ENCODE measurements at places on chromosomes 16 and 17.

GRCh38 chr17:16480995-16481394 lies 11.0 kb downstream of the LRRC75A start:
- no peak for DNase-seq

- no peak for DNase-seq
These were observed 9.4 kb upstream of the FOXF1 start for GRCh38 chr16:86500708-86501510.

DNA sequence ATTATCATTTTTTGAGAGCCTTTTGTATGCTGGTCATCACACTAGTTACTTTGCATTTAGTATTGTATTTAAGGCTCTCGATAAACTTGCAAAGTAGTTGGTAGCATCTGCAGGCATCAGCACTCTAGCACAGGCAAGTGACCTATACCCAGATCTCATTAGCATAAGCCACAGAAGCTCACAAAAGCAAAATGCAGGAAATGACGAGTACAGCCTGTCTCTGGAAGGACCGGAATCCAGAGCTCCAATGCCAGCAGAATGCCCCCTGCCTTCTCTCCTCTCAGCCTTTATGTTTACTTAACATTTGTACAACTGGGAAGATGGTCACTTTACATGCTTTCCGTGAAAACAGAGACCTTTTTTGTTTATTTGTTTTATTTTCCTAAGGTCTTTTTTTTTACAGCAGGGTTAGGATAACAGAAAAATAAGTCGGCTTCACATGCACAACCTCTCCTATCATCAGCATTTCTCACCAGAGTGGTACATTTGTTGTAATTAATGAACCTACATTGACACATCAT lies 45.4 kb upstream of the MYOCD start:
- peak; percentile 82 for DNase-seq

DNA sequence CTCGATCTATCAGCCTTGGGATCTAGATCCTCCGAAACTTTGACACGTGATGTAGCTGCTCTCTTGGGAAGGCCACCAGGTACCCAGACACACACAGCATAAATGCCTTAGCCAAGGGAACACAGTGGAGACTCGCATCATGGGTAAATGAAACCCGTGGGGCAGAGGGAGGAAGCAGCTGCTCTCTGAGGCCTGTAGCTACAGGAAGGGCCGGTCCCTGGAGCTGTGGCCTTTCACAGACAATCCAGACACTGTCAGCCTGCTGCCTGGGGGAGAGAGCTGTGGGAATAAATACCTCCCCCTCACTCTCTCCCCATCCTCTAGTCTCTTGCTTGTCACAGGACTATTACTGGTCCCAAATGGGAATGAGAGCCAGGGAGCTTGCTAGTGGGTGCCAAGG lies 351.2 kb downstream of the UTP18 start:
- DNase-seq = no peak

GRCh38 chr16:84881702-84882521 lies 62.1 kb downstream of the CRISPLD2 start:
- DNase-seq = peak; percentile 81

DNA sequence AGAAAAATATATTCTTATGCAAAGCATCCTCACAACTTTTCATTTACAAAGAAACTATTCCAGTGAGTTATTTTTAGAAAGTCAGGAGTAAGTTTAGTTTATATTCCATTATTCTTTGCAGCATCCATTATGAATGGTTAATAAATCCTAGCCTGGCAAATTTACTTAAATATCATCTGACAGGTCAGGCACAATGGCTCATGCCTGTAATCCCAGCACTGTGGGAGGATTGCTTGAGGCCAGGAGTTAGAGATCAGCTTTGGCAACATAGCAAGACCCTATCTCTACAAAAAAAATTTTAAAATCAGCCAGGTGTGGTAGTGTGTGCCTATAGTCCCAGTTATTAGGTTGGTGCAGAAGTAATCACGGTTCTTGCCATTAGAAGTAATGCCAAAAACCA lies 12.9 kb downstream of the ESRP2 start:
- DNase-seq = no peak

- no peak for DNase-seq
These were observed 3.6 kb downstream of the NDUFAF8 start for GRCh38 chr17:81242421-81243332.

DNA sequence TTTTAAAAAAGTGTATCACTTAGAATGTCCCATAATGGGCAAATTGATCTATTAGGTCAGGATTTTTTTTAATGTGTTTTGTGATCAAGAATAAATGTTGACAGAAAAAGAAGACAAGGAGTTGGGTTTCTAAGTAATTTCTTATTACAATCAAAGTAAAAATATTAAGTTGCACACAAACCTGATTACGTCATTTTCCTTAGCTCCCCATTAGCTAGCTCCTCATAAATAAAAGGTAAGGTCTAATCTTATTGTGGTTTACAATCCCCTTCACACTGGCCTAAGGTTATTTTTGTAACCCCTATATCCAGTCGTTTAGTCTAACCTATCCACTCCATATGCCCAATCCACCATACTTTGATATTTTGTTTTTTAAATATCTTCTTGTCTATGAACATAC lies 7.6 kb downstream of the CA10 start:
- no peak for DNase-seq

DNA sequence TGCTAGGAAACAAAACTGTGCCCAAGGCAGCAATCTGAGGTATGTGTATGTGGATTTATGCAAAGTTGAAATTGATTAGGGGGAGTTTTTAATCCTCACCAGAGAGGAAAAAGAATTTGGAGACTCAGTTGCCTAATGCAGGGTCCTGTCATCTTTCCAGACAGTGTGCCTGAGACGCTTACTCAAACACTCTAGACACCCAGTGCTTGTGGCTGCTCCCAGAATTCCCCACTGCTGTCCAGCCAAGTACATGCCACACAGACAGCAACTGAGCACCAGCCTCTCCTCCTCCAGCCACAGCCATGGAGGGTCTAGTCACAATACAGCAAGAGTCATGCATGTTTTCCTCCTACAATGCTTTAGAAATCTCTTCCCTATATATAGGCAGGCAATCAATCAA lies 118.1 kb downstream of the HIC1 start:
- no peak for DNase-seq

DNA sequence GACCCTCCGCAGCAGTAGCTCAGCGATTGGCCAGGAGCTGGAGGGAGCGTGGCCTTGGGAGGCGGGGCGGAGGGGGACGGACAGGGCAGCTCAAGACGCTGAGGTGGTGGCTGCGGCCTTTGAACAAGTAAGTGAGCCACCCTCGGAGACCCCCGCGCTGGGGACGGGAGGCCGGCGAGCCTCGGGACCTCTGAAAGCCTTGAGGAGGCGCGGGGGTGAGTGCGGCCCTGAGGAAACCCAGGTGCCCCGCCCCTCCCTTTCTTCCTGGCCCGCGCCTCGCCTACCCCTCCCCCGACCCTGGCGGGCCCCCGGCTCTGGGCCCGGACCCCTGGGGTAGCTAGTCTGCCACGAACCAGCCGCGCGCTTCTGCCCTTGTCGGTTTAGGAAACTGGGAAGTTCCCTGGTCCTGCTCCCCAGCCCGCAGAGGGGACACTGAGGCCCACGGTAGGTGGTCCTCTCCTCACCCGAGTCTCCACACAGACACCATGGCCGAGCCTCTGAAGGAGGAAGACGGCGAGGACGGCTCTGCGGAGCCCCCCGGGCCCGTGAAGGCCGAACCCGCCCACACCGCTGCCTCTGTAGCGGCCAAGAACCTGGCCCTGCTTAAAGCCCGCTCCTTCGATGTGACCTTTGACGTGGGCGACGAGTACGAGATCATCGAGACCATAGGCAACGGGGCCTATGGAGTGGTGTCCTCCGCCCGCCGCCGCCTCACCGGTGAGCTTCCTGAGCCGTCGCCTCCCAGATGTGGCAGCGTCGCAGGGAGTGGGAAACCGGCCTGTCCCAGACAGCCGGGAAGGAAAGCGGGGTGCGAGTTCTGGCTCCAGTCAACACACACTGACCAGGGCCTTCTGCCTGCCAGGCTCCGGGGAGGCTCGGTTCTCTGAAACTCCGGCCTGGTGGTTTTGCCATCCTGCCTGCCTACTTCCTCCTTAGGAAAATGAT lies at the start of gene MAPK7:
Gene MAPK7 (plus strand): TSS at position 83 of the 945 bp plus-strand sequence. CDS start 403 bp downstream, at position 486.
- DNase-seq = no peak

DNA sequence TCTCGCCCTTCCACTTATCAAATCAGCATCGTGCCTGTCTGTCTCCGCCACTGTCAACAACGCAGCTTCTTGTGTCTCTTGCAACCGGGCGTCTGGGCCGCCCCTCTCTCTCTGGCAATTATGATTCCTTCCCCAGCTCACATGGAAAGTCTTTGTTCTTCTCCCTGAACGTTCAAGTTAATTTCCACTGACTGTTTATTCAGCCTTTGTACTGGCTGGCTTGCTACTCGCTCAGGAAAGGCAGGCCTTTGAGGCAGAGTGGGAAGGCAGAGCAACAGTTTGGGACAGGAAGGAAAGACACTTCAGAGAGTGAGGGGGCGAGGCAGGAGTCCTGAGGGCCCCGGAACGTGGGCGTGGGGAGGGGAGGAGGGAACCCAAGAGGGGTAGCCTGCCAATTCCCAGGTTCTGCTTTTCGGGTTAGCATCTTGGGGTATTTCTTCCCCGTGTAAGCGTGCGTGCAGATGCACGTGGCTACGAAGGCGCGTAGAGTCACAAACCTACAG lies 50.8 kb downstream of the AKAP1 start:
- DNase-seq = no peak

DNA sequence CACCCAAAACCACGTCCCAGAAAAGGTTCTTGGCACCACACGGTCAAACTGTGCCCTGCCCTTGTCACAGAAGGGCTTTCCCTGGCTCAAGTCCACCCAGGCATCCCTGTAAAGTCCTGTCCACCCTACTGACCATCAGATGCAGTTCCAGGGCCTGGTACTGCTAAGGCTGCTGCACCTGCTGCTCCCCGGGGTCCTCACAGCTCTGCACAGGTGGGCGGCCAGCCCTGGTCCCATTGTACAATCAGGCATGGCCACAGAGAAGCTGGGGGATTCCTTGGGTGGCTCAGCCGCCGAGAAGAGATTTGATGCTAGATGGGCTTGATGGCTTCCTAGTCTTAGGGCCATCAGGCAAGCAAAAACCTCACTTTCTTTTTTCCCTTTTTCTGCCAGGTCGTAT lies 15.3 kb downstream of the ABCA3 start:
- no peak for DNase-seq

GRCh38 chr16:27322858-27323780 lies 9.3 kb downstream of the IL4R start:
- no peak for DNase-seq

GRCh38 chr16:1310832-1311200 lies 1.4 kb downstream of the UBE2I start:
- no peak for DNase-seq

GRCh38 chr16:67013823-67014633 lies 14.9 kb upstream of the CBFB start:
- peak; percentile 68 for DNase-seq

DNA sequence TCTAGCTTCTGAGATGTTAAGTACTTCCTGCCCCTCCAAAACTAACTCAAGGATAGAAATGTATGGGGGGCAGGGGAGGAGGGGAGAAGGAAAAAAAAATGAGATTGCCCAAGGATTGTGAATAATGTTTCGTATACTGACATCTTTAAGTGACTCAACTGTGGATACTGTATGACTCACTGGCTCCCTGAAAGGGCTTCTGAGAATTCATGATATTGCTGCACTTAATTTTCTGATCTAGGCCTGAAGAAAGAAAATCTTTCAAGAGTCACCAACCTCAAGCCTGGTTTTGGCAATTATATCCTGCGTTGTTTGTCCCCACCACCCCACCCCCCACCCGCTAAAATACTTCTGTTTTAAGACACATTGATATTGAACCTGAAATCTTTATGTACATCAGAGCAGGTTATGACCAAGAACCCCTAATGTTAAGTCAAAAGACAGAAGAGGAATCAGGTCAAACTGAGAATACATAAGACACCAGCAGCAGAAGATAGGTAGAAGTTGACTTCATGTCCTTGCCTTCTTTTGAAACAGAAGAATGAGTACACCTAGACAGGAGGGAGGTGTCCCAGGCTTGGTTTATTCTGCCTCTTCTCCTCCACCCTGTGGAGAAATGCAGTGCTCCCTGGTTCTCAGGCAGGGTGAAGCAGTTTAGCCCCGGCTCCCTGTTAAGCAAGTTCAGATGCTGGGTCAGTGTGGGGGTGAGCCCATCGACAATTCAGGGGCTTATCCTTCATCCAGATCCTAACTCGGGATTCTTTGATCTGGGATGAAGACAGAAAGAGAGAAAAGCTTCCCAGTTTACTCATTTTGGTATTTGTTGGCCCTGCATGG lies 3.3 kb upstream of the FBXL20 start:
- no peak for DNase-seq

- DNase-seq = no peak
These were observed 26.5 kb downstream of the GNPTG start for GRCh38 chr16:1378087-1378803.

- peak; percentile 73 for DNase-seq
These were observed 182.8 kb downstream of the SEC14L1 start for GRCh38 chr17:77323413-77324171.

- no peak for DNase-seq
These were observed 34.4 kb downstream of the CDRT4 start for GRCh38 chr17:15432807-15433611.

- DNase-seq = no peak
These were observed 79.9 kb upstream of the CBX4 start for GRCh38 chr17:79919164-79919585.

DNA sequence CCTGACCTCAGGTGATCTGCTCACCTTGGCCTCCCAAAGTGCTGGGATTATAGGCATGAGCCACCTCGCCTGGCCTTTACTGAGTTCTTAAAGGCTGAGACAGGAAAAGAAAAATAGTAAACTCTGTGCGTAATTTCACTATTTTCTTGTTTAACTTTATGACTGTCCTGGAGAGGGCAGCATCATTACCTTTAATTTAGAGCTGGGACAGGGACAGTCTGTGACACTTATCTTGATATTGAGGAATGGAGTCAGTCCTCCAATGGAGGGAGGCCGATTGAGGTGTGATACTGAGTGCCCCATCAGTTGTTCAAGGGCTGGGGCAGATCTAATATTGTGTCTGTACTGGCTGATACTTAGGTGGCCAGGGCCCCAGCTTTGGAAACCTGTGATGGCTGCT lies 21.5 kb upstream of the SPN start:
- no peak for DNase-seq

DNA sequence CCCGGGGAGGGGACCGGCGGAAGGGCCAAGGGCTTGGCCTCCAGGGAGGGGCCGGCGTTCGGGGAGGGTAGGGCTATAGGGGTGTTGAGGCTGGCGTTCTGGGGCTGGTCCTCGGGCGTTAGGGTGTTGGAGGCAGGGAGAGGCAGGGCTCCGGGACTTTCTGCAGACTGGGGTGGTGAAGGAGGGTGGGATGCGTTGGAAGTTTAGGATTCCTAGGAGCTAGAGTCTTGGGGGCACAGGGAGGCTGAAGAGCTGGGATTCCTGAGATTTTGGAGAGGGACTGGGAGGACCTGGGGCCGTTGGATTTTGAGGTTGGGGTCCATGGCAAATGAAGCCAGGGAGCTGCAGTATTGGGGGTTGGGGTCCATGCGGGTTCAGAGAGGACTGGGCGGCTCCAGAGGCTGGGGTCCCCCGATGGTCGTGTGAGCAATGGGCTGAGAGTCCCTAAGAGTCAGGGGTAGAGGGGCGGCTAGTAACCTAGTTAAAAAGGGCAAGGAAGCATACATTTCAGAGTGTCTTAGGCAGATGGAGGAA lies 740 bp downstream of the NFATC2IP start:
- no peak for DNase-seq

Measured in SJSA1 (cell line).